ENCODE measurements at places on chromosomes 16 and 17. TPM values are rescaled to one million over a fixed set of nuclear protein-coding genes. Genes with fewer than 3 reads are reported as not detected.

DNA sequence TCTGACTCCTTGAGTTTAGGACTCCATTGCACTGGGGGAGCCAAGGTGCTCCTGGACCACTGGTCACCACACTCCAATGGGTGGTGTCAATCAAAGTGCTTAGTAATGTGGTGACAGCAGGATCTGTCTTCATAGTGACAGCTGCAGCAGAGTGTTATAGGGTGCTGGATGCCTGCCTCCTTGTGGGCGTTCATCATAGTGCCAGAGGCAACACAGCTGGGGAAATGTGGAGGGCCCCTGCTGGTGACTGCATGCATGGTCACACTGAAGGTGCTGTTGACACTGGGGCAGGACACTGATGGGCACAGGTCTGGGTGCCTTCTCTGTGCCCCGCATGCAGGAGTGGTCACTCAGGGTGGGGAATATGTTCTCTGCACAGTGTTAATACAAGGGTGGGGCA, 177.5 kb upstream of the CDH8 start:
- no peak overlapping the region for H3K27ac ChIP-seq
- no peak for DNase-seq
- H3K4me3 ChIP-seq, result no peak overlapping the region
- no peaks in the 10 kb centered on the region for H3K27me3 ChIP-seq
- H3K36me3 ChIP-seq, result no peaks in the 10 kb centered on the region

DNA sequence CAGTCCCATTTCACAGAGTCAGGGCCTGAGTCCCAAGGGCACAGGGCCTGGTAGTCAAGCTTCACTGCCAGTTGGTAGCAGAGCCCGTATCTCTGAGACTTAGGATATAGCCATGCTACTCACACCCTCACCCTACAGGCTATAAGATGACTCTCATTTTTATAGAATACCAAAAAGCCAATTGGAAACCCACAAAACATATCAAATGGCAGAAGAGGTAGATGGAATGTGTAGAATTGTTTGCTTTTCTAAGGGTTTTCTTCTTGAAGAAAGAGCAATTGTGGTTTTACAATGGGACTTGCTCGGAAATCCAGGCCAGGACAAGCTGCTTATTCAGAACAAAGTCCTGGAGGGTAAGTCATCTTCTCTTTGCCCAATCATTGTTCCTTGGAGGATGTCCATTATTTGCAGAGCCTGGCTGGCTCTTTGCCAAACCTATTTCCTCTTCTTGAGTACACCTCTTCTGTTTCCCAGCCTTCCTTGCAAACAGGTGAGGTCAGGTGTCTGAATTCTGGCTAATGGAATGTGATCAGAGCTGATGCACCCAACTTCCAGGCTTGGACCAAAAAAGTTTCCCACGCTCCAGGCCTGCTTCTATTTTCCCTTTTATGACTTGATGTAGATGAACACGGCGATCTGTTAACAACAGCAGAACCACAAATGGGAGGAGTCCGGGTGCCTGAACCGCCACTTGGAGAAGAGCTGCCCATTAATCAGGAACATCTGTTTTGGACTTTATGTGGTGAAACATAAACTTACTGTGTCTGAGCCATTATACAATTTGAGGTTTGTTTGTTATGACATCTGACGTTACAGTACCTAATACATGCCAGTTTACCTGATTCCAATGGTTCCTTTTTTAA, 16.9 kb upstream of the CCL22 start:
- no peaks in the 10 kb centered on the region for H3K36me3 ChIP-seq
- H3K4me3 ChIP-seq, result no peak overlapping the region
- no peaks in the 10 kb centered on the region for H3K27me3 ChIP-seq
- H3K4me1 ChIP-seq, result peaks cover 7% of the 10 kb centered on the region
- peak overlapping the region; percentile 61 for H3K27ac ChIP-seq
- no peak for DNase-seq

DNA sequence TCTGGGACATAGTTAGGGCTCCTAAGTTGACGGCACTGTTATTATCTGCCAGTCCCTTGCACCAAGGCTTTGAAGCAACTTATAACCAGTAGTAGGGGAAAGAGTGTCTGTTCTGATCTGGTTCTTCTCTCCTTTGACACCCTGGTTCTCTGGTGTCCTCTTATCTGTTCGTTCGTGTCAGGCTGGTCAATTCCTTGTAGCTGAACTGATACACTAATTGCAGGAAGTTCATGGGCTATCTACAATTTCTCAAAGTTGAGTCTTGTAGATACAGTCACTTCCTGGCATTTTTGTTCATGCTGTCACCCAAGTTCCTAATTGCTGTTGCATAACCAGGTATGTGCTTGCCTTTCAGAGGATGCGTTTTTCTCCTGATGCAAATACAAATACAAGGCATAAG, 17.3 kb upstream of the MYO1D start:
- no peaks in the 10 kb centered on the region for H3K27me3 ChIP-seq
- no peak overlapping the region for H3K4me3 ChIP-seq
- H3K4me1 ChIP-seq, result no peaks in the 10 kb centered on the region
- no peaks in the 10 kb centered on the region for H3K36me3 ChIP-seq
- DNase-seq, result no peak

GRCh38 chr16:10077861-10078260, 104.4 kb downstream of the GRIN2A start:
- H3K4me3 ChIP-seq, result no peak overlapping the region
- no peak overlapping the region for H3K27ac ChIP-seq
- H3K27me3 ChIP-seq, result no peaks in the 10 kb centered on the region
- no peak for DNase-seq
- H3K4me1 ChIP-seq, result peaks cover 6% of the 10 kb centered on the region
- H3K36me3 ChIP-seq, result no peaks in the 10 kb centered on the region

- peaks cover 43% of the 10 kb centered on the region for H3K4me1 ChIP-seq
Measured at GRCh38 chr17:40915199-40915661, 22.2 kb downstream of the KRT23 start.

DNA sequence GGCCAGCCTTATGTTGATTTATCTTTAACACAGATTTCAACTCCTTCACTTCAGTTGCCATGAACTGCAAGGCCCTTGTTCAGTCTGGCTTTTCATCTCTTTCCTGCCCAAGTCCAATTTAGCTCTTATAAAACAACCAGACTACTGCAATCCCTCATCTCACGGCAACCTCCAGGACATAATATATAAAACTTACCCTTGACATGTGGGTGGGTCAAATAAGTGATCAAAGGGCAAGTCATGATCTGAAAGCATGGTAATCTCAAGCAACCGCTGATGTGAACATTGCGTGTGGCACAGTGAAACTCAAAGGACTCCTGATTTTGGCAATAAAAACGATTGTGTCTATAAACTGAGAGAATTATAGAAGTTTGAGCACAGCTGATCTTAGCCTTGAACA, 364.6 kb downstream of the CDH13 start:
- no peak overlapping the region for H3K27ac ChIP-seq
- H3K4me1 ChIP-seq, result no peaks in the 10 kb centered on the region
- H3K27me3 ChIP-seq, result no peaks in the 10 kb centered on the region
- H3K36me3 ChIP-seq, result no peaks in the 10 kb centered on the region
- H3K4me3 ChIP-seq, result no peak overlapping the region

GRCh38 chr16:87328846-87329245, 11.7 kb upstream of the C16orf95 start:
- H3K36me3 ChIP-seq, result no peaks in the 10 kb centered on the region
- no peak overlapping the region for H3K27ac ChIP-seq
- no peak overlapping the region for H3K4me3 ChIP-seq
- no peak for DNase-seq

GRCh38 chr16:29678691-29679267, at the start of gene QPRT:
Gene QPRT (plus strand): TSS chr16:29679180. CDS start chr16:29679198, 18 bp downstream.
- no peaks in the 10 kb centered on the region for H3K27me3 ChIP-seq
- peaks cover 35% of the 10 kb centered on the region for H3K4me1 ChIP-seq
- peak within 1 kb of the TSS; percentile 21 for H3K4me3 ChIP-seq
- peak; percentile 65 for DNase-seq
- H3K36me3 ChIP-seq, result no peaks in the 10 kb centered on the region
- peak within 1 kb of the TSS; percentile 37 for H3K27ac ChIP-seq

DNA sequence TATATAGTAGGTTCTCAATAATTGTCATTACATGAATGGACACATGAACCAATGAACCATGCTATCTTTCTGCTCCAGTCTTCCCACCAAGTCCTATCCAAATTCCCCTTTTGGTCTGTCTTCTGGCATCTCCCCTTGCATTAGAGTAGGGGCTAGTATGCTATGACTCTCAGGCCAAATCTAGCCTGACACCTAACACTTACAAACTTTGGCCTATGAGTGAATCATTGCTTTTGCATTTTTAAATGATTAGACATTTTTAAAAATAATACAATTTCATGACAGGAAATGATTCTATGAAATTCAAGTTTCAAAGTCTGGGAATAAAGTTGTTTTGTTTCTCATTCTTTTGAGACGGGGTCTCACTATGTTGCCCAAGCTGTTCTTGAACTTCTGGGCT, 102.5 kb upstream of the MAF start:
- H3K4me1 ChIP-seq, result no peaks in the 10 kb centered on the region
- H3K36me3 ChIP-seq, result no peaks in the 10 kb centered on the region
- no peak for DNase-seq
- no peak overlapping the region for H3K4me3 ChIP-seq
- no peaks in the 10 kb centered on the region for H3K27me3 ChIP-seq

DNA sequence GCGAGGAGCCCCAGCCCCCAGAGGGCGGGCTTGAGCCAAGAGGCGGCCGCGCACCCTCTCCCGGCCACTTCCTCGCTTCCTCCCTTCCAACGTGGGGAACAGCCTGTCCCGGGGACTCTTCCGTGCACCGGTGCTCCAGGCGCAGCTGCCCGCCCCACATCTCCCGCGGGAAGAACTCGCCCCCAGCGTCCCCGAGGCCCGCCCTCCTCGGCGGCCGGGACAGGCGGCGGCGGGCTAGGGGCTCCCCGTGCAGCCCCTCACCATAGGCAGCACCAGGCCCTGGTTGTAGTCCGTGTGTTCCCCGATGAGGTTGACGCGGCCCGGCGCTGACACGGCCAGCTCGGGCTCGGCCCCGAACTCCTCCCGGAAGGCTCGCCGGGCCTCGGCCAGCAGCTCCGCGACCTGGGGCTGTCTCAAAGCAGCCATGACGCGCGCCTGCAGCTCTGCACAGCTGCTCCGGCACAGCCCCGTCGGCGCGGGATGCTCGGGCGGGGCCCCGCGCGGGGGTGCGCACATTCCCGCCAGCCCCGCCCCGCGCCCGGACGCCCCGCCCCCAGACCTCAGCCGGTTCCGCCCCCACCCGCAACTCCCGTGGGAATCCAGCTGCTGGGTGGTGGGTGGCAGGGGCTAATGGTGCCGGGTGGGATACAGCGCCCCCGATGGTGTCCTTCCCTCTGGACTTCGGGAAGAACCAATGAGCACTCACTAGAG, at the start of gene GALK1:
TSS of gene GALK1 (minus strand) at position 482 of the 711 bp plus-strand sequence. CDS start at position 426, 56 bp downstream.
- H3K36me3 ChIP-seq, result peaks cover 3% of the 10 kb centered on the region
- H3K27ac ChIP-seq, result peak within 1 kb of the TSS; percentile 93
- no peaks in the 10 kb centered on the region for H3K27me3 ChIP-seq
- H3K4me3 ChIP-seq, result peak within 1 kb of the TSS; percentile 91

Gene CCL14
- polyA plus RNA-seq, result 115 TPM

Gene TBC1D3C
- not detected for polyA plus RNA-seq

Gene MEOX1
- polyA plus RNA-seq, result 0.38 TPM

Gene ACAP1
- polyA plus RNA-seq, result 6.7 TPM

Gene HEXD
- polyA plus RNA-seq, result 44.9 TPM

Gene HBM
- polyA plus RNA-seq, result 5.0 TPM

Gene SEC14L5
- 0.58 TPM for polyA plus RNA-seq

Gene DPEP3
- not detected for polyA plus RNA-seq

Gene LITAFD
- polyA plus RNA-seq, result not detected
